ENCODE measurements at places on chromosomes 3 and 15.

- no peak for DNase-seq
Measured at GRCh38 chr3:150317469-150317868, 90.6 kb upstream of the TSC22D2 start.

- DNase-seq = no peak
Measured at GRCh38 chr3:31890742-31891469, 90.2 kb downstream of the OSBPL10 start.

DNA sequence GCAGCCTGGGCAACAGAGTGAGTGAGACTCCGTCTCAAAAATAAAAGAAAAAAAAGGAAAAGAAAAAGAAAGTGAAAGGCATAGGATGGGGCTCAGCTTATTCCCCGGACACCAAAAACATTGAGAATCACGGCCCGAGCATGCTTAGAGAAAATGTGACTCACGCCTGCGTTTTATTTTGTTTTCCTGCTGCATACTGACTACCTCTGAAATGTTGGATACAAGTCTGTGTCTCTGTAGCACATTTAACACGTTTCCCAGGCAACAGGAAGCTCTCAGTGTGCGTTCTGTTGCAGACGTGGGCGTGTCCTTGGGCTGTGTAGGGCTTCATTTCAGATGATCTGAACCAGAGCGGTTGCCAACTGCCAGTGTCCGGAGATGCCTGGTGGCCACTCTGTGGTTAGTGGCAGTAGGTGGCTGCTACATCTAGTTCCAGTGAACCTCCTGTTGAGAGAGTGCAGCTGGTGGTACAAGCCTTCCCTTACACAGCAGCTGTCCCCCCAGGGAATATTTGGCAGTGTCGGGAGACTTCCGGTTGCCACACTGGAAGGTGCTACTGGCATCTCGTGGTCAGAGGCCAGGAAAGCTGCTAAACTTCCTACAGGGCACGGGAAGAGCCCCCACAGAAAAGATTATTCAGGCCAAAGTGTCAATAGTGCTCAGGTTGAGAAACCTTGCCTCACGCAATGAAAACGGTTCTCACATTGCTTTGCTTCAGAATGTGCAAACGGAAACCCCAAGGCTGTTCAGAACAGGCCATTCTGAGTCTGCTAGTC is 3.0 kb downstream of the SLC51A start:
- peak; percentile 73 for DNase-seq

DNA sequence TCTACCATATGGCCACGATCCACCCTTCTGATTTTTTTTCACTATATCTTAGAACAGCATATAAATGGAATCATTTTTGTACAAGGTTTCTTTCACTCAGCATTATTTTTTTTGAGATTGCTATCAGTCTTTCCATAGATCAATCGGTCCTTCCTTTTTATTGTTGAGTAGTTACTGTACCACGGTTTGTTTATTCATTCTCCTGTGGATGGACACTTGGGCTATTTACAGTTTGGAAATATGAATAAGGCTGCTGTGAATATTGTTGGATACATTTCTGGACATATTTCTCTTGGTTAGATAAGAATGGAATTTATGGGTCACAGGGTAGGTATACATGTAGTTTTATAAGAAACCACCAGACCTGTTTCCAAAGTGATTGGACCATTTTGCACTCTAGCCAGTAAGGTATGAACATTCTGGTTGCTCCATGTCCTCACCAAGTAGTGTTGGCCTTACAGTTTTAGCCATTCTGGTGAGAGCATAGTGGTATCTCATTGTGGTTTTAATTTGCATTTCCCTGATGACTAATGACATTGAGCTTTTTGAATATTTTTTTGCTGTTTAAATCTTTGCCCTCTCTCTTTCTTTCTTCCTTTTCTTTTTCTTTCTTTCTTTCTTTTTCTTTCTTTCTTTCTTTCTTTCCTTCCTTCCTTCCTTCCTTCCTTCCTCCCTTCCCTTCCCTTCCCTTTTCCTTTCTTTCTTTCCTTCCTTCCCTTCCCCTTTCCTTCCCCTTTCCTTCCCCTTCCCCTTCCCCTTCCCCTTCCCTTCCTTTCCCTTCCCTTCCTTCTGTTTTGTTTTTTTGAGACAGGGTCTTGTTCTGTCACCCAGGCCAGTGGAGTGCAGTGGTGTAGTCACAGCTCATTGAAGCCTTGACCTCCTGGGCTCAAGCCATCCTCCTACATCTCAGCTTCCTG is 49.2 kb downstream of the LRRK1 start:
- no peak for DNase-seq

GRCh38 chr3:150495149-150495548 is 51.1 kb downstream of the SERP1 start:
- no peak for DNase-seq

DNA sequence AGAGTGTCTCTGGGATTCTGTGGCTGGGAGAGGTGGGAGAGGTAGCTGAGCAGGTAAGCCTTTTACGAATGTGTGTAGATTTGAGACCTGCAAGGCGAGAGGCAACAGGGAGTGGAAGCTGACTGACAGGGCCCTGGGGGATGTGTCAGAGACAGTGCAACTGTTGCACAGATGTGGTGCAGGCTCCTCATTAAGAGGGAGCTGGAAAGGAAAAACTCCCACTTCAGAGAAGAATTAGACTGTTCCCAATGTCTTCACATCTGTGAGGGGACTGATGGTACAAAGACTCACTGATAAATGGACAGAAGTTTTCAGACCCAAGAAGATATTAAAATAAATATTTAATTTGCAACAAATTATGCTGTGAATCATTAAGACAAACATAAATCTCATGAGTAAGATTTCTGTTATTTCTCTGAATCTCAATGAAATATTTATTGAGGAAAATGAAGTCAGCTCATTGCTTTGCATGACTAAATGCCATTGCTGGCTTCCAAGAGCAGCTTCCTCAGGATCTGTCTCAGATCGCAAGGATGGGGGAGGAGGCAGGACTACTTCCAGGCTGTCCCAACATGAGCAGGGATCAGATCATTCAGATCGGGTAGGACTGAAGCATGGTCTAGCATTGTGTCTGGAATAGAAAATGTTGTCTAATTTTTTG is 127.3 kb upstream of the ROPN1 start:
- no peak for DNase-seq

- no peak for DNase-seq
Measured at GRCh38 chr3:192422321-192422996, 304.9 kb downstream of the FGF12 start.

DNA sequence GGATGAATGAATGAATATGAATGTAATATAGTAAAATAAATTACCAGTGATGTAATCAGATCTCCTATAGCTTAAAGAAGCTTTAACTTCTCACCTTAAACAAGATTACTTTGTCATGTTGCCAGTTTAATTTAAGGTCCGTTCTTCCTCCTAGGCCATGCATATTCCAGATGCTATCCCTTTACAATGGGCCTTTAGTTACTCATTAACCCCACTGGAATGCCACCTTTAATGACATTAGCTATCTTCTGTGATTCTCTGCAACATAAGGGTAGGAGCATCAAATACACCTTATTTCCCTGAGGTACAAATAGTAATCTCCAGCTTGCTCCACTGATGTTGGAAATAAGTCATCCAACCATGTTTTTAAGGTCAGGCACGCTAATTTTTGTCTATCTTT is 63.0 kb upstream of the TIMP4 start:
- no peak for DNase-seq

- DNase-seq = peak; percentile 28
Measured at GRCh38 chr3:123283074-123283473, 81.3 kb downstream of the SEC22A start.

GRCh38 chr15:55954862-55955605 is 38.4 kb downstream of the NEDD4 start:
- no peak for DNase-seq

- DNase-seq = no peak
Measured at GRCh38 chr3:168473334-168473890, 377.7 kb upstream of the GOLIM4 start.

GRCh38 chr15:84844964-84845363 is 27.8 kb downstream of the ALPK3 start:
- DNase-seq = no peak

DNA sequence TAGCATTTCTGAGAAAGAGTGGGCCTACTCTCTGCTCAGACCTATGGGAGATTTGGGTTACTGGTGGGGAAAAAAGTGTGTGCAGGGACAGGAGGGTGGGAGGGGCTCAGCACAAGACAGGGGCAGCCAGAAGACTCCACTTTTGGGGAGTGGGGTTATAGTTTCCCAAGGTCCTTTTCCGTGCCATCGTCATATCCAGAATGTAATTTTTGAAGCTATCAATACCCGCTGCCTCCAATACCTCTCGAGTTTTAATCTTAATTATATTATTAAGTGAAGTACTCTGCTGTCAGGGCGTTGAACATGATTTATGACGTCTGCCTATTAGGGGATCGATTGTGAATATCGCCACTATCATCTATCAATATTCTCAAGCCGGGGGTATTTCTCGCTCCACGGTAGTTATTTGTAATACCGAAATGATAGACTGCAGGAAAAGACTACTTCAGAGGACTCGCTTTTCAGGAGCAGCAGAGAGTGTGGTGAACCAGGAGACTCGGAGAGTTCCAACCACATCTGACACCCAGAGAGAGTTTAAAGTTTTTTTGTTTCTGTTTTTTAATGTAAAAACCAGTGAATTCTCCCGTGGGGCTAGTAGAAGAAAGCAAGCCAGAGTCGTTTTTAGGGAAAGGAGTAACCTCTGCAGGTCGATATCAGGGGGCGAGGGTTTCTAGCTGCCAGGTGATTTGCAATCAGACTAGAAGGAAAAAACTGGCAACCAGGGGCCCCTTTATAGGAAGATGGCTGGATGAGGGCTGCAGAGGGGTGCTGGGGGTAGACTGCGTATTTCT is 20.6 kb downstream of the NR2F2 start:
- no peak for DNase-seq

DNA sequence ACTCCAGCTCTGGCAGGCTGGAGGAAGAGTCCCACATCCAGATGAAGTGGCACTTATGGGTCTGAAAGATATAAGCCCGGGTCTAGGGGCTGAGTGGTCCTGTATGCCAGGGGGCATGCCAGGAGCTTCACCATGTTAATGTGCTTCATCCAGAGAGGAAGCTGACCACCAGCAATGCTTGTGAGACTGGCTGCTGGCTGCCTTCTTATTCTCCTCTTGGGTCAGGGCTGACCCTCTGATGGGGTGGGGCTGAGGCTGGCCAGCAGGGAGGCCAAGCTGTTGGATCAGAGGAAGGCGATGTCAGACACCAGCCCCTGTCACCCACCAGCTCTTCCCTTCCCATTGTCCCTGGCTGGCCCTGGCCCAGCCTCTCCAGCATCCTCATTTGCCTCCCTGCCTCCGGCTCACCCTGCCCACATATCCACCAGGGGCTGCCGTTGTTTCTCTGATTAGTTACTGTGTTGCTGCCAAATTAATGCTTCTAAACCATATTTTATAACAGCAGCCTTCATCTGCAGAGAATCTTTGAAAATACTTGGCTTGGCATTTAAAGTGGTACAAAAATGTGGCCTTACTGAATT is 20.4 kb upstream of the PSTPIP1 start:
- no peak for DNase-seq

- no peak for DNase-seq
Measured at GRCh38 chr3:193660698-193661411, 67.8 kb downstream of the OPA1 start.

Measured in right cardiac atrium (tissue), 5 donors.